ENCODE measurements at places on chromosomes 4 and X.

- DNase-seq, result no peak
Measured at GRCh38 chr4:1291996-1292702, 2.5 kb downstream of the MAEA start.

DNA sequence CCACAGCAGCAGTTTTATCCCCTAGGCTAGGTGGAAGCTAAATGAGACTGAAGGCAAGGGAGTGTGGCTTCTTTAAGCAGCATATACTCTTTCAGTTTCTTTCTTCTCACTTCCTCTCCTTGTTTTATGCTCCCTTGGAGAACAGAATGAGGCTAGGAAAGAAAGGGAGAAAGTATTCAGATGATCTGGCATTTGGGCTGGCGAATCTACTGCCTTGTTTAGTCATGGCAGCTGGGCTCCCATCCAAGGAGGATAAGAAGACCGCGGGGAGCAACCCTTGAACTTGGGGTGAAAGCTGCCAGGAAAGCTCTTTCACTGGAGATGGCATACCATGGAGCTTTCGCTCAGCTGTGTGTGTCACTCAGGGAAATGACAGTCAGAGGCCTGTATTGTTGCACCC lies 72.1 kb downstream of the ARHGEF38 start:
- no peak for DNase-seq

- DNase-seq, result no peak
Measured at GRCh38 chr4:156294577-156294976, 340.9 kb upstream of the CTSO start.

- no peak for DNase-seq
Measured at GRCh38 chr4:55079451-55080173, 45.8 kb downstream of the KDR start.

DNA sequence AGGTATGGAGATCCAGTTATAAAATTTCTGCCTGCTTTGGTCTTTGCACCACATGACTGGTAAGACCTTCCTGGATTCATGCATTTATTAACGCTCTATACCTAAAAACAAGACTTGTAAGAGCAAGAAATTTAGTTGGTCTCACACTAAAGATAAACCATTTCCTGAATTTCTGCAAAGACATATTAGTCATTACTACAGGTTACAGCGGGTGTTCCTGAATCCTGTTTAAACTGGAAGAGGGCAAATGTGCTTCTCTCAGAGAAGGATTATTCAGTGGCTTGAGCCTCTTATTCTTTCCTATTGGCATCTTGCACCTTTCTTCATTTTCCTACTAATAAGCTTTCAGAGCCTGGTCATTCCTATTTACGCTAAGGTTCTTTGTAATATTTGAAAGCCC lies 397.6 kb upstream of the TENM3 start:
- DNase-seq, result no peak

- DNase-seq, result no peak
Measured at GRCh38 chr4:95625020-95625419, 76.2 kb upstream of the UNC5C start.

- no peak for DNase-seq
Measured at GRCh38 chr4:1746919-1747602, 25.7 kb downstream of the TACC3 start.

GRCh38 chrX:44253575-44253942 lies 89.9 kb downstream of the EFHC2 start:
- DNase-seq, result no peak

- DNase-seq, result no peak
Measured at GRCh38 chrX:131330735-131331134, 41.6 kb upstream of the IGSF1 start.

- DNase-seq, result no peak
Measured at GRCh38 chr4:153790500-153790865, 1.6 kb upstream of the SFRP2 start.

GRCh38 chr4:138204507-138204906 lies 37.6 kb downstream of the SLC7A11 start:
- DNase-seq, result no peak

GRCh38 chr4:76035799-76036380 lies at the start of gene CXCL11:
CXCL11 (minus strand) TSS chr4:76036070; CDS start chr4:76035987, 83 bp downstream.
- no peak for DNase-seq

- no peak for DNase-seq
Measured at GRCh38 chr4:77881460-77882295, 19.0 kb downstream of the MRPL1 start.

DNA sequence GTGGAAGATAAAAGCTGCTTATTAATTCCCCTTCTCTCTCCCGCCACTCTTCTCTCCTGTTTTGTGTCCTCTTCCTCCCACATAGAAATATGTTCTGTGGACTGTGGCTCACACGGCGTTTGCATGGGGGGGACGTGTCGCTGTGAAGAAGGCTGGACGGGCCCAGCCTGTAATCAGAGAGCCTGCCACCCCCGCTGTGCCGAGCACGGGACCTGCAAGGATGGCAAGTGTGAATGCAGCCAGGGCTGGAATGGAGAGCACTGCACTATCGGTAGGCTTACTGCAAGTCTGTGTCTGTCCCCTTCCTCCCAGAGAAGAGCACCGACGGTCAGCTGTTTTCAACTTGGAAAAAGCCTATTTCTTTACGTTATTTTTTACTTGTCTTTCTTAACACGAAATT lies 229.1 kb downstream of the DCTD start:
- DNase-seq, result no peak

- DNase-seq, result no peak
Measured at GRCh38 chr4:123244137-123244536, 152.5 kb upstream of the SPRY1 start.

GRCh38 chr4:141240671-141241070 lies 20.0 kb downstream of the ZNF330 start:
- no peak for DNase-seq

- DNase-seq, result no peak
Measured at GRCh38 chr4:10761903-10762302, 77.3 kb upstream of the CLNK start.

DNA sequence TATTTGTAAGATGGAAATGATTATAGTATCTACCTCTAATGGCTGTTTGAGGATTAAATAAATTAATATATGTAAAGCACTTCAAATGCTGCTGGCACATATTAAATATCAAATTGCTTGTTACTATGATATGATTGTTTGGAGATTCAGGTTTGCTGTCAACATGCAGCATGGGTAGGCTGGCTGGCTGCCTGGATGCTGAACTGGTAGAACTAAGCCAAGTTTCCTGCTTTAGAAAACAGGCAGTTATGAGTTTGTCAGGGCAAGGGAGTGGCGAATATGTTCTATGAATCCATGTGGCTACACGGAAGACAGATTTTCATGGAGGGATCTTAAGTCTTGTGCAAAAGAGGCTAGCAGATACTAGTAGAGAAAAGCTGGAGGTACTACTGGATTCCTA lies 239.6 kb downstream of the GBA3 start:
- DNase-seq, result no peak

GRCh38 chrX:6718766-6719165 lies 183.8 kb upstream of the VCX3A start:
- no peak for DNase-seq

DNA sequence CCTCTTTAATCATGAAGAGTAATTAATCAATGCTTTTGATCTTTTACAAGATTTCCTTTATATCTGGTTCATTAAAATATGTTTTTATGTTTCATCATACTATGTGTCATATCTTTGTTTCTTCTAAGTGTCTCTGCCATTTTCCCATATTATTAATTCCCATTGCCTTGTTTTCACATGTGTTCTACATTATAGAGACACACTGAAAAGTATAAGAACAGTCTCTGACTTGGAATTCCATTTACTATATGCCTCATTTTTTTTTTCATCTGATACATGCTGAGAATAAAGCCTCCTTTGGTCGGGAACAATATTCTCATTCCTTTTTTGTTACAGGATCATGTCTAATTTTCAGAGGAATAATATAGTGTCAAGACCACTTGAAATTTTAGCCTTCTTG lies 4.3 kb downstream of the BANK1 start:
- no peak for DNase-seq

- DNase-seq, result no peak
Measured at GRCh38 chr4:185036019-185036418, 17.7 kb downstream of the HELT start.

DNA sequence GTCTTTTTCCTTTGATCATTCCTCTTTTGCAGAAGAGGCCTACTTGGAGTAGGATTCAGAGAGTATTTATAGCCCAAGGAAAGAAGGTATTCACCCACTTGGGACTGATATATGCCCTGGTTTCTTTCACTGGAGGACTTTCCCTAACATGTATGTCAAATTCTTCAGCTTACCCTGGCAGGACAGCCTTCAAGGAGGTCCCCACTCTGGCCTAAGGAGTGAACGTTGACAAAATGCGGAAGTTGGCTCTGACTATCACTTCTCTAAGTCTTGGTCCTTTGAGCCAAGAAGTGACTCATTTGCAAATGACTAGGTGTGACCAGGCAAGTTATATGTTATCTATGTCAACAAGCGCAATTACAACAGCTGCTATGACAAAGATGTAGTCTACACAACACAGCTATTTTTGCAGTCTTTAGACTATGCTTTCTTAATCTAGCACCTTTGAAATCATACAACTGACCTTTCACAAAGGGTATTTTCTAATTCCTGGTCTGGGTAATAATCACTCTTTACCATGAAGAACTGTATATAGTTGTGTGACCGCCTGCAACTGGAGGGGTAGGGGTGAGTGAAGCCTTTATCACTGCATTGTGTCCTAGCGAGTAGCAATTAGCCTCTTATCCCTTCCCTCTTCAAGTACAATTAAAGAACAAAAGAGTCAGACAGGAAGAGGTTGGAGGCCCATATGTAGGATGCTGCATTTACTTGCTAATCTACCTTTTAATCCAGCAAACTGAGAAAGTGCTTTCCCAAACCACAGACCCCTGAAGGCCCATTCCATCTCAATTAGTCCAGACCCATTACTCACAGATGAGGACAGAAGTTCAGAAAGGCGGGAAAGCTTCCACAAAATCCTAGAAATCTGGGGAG lies 50.1 kb downstream of the RASGEF1B start:
- peak; percentile 12 for DNase-seq

DNA sequence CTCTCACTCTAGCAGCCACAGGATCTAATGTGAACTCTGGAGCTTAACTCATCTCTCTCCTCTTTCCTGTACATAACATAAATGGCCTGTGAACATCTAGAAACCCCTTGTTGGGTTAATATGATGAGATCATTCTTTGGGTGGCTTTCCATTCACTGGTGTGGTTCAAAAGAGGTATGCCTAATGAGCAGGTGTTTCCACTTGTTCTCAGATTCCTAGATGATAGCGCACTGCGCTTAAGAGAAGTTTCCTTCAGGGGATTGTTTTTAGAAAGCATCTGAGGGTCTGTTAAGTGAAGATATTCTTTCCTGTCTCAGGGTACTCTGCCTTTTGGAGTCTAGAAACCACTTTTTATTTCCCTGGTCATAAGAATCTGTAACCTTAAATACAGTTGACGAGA lies 32.5 kb downstream of the FRMPD4 start:
- no peak for DNase-seq

GRCh38 chrX:53280331-53281320 lies 758 bp downstream of the IQSEC2 start:
- DNase-seq, result no peak

GRCh38 chrX:23271026-23271425 lies 63.6 kb upstream of the PTCHD1 start:
- DNase-seq, result no peak

GRCh38 chr4:83010522-83011318 lies at the start of gene LIN54:
LIN54 (minus strand) TSS chr4:83010823; CDS start chr4:82984844, 25,979 bp downstream.
- DNase-seq, result peak; percentile 91

- DNase-seq, result peak; percentile 18
Measured at GRCh38 chr4:107034996-107035818, 906 bp downstream of the DKK2 start.

All from activated T-cell treated with anti-CD3 and anti-CD28 coated beads, Interleukin-2, amount 50 U/mL, for 72 hours (primary cell).